AG10803 (cell line): ENCODE measurements at places on chromosomes 6 and 20.

- no peak for DNase-seq
Observed at GRCh38 chr6:109242029-109242428, 140.2 kb downstream of the CD164 start.

DNA sequence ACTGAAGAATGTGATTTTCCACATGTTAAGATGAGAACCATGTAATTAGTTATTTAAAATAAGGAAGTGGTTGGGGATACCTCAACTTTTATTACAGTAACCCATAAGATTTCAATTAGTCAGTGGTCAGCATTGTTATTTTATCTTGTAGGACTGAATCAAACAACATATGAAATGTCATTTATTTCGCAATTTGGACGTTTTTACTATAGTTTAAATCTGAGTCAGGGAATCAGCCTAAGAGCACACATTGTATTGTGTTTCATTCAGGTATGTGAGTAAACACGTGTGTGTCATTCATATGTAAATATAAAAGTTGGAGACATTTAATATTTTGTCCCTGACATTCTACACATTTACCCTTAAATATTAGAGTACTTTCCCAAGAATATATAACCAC is 1418.7 kb downstream of the GRIK2 start:
- no peak for DNase-seq

GRCh38 chr20:48738399-48739304 is 89.1 kb downstream of the PREX1 start:
- no peak for DNase-seq

DNA sequence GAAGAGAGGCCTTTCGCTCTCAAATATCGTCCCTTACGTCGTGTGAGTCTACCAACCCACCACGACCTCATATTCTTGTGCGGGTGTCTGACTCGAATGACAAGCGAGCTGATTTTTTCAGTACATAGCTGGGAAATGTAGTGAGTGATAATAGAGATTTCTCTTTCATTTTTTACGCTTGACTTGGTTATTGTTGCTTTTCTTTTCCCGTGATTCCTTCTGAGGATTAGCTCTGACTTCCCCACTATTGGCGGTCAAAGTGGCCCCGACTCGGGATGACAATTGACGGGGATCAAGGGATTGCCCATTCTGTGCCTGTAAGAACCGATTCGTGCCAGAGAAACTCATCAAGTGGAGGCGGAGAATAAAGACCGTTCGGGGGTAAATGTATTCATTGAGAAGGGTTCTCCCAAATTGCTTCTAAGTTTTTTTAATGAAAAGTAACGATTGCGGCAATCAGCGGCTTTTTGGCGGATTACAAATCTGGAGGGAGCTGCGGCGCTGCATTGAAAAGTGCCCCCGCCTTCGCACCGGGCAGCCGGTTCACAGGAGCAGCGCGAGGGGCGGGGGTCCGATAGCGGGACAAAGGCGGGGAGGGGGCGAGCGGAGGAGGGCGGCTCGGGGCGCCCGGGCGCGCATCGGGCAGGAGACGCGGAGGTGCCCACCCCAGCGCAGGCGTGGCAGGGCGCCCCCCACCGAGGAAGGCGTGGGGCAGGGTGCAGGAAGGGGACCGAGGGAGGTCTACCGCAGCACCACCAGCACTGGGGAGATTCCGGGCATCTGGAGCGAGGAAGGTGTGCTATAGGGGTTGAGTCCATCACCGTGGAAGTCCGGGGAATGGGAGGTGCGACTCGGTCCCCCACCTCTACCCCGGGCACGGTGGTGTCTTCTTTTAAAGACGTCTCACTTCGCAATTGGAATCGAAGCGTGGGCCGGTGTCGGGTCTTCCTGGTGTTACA is 44.5 kb upstream of the OSTM1 start:
- DNase-seq: no peak

DNA sequence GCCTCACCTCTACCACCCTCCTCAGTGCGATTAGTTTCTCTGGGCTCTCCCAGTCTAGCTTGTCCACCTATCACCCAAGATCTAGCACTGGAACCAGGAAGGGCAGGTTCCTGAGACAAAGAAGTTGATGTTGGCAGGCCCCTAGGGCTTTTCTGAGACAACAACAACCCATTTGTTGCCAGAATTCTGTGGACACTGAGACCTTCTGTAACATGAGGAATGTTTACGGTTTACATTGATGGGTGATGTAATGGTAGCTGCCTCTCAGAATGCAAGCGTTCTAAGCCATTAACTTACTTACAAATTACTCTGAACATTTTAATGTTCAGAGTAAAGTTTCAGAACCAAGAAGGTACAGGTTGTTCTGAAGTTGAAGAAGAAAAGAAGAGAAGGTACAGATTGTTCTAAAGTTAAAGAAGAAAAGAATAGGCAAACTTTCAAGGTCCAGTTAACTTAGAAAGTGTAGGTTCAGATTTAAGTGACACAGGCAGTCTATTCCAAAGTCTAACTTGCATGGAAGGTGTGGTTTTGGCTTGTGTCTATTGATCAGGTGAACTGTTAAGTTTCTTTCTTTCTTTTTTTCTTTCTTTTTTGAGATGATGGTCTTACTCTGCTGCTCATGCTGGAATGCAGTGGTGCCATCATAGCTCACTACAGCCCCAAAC is 3.7 kb upstream of the MED23 start:
- DNase-seq: no peak

DNA sequence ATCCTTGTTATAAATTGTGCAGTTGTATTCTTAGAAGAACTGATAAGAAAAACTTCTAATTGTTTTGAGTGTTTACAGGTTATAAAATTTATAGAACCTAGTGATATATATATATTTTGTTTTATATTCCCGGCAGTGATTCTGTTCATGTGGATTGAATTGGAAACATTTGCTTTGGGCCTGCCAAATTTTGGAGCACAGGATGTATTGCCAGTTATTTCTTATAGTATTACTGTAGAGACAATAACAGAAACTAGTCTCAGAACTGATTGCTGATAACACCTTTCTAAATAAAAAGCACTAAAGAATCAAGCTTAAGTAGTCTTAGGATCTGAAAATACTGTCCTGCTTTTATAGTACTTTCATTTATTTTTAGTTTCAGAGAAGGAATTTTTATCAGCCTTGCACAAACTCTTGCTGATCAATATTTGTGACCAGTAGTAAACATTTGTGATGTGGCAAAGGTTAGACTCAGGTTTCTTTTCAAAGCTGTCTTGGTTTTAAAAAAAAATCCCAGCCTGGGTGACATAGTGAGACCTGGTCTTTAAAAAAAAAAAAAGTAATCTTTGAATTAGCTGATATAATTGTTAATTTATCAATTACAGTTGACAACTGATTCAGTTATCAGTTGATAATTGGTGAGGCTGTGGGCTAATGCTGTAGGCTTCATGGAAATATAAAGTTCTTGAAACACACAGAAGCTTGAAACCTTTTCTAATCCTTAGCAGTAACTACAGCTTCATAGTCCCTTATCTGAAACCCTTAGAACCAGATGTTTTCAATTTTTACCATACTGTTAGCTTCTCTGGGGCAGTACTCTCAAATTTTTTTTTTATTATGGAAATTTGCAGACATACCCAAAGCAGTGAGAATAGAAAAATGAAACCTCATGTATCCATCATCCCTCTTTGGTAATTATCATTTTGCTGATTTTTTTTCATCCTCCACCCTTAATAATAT is 42.4 kb downstream of the RNGTT start:
- DNase-seq: peak; percentile 29

DNA sequence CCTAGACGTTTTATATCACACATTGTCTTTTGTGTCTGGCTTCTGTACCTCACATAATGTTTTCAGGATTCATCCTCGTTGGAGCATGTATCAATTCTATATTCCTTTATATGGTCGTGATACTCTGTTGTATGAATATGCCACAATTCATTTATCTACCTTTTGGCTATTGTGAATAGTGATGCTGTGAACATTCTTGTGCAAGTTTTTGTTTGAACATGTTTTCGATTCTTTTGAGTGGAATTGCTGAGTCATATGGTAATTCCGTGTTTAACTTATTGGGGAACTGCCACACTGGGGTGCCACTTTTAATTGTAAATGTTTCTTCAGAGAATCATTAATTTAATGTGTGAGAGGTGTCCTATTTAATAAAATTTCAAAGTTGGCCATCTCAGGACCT is 101.2 kb downstream of the SLC35B3 start:
- no peak for DNase-seq
